Activated T-cell treated with anti-CD3 and anti-CD28 coated beads, Interleukin-2, amount 50 U/mL, for 24 hours (primary cell): ENCODE measurements at places on chromosomes 1 and 21.
A peak's percentile ranks its signal among the peaks of the same experiment; 100 is the strongest.

GRCh38 chr1:56375326-56375804 is 204.0 kb downstream of the PLPP3 start:
- H3K4me1 ChIP-seq: no peaks in the 10 kb centered on the region
- H3K27me3 ChIP-seq: no peaks in the 10 kb centered on the region
- no peak for DNase-seq
- H3K27ac ChIP-seq: no peak overlapping the region
- no peak overlapping the region for H3K4me3 ChIP-seq

DNA sequence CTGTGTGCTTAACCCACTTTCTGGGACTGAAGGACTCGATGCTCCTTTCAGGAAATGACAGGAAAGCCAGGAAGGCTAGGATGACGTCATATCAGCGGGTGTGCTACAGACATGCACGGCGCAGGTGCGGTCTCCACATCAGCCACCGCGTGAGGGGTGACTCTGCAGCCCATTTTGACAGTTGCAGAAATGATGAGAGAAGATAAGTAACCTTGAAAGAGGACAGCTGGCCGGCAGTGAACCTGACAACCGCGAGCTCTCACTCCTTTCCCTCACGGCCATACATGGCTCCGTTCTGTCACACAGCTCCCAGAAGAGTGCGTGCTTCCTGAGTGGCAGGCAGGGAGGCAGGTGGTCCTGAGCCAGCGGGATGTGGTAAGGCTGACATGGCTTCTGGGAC is 1.7 kb upstream of the KRTAP10-5 start:
- no peak for DNase-seq
- H3K27me3 ChIP-seq: peaks cover 16% of the 10 kb centered on the region
- no peak overlapping the region for H3K4me3 ChIP-seq
- H3K4me1 ChIP-seq: peaks cover 13% of the 10 kb centered on the region
- no peak overlapping the region for H3K27ac ChIP-seq
- no peaks in the 10 kb centered on the region for H3K36me3 ChIP-seq

GRCh38 chr1:228281631-228282328 is 73.9 kb downstream of the OBSCN start:
- no peak for DNase-seq
- no peak overlapping the region for H3K27ac ChIP-seq
- no peaks in the 10 kb centered on the region for H3K4me1 ChIP-seq
- H3K4me3 ChIP-seq: no peak overlapping the region
- H3K36me3 ChIP-seq: peaks cover 41% of the 10 kb centered on the region
- no peaks in the 10 kb centered on the region for H3K27me3 ChIP-seq

DNA sequence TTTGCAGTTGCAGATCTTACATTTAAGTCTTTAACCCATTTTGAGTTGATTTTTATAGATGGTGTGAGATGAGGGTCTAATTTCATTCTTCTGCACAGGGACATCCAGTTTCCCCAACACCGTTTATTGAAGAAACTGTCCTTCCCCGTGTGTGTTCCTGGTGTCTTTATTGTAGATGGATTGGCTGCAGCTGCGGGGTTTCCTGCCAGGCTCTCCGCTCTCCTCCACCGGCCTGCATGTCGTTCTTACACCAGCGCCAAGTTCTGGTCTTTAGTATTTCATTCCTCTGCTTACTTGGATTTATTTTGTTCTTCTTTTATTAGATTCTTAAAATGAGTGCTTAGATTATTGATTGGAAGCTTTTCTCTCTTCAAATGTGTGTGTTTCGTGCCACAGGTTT is 98.9 kb upstream of the COL6A1 start:
- no peaks in the 10 kb centered on the region for H3K36me3 ChIP-seq
- H3K27ac ChIP-seq: no peak overlapping the region
- H3K4me1 ChIP-seq: peaks cover 78% of the 10 kb centered on the region
- peaks cover 5% of the 10 kb centered on the region for H3K27me3 ChIP-seq

DNA sequence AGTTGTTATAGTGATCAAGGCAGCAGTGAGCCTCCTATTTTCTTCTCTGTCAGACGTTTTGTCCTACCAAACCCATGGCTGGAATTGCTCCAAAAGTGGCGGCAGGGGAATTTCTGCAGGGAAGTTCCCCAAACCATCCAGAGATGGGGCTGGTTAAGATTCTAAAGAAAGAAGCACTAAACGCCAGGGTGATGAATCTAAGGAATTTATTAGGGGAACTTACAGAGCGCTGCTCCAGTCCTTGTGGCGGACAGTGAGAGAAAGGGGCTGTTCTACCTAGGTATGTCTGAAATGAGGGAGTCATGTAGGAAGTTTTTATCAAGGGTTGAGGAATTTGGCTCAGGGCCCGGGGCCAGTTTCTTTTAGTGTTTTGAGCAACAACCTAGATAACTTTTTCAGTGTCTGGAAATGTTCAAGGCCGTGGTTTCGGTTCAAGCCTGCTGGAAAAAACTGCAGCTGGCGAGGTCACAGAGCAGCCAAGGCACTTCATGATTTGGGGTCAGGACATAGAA is 222.4 kb upstream of the B3GALT2 start:
- peaks cover 44% of the 10 kb centered on the region for H3K4me1 ChIP-seq
- DNase-seq: no peak
- no peaks in the 10 kb centered on the region for H3K27me3 ChIP-seq
- H3K4me3 ChIP-seq: no peak overlapping the region
- no peak overlapping the region for H3K27ac ChIP-seq

GRCh38 chr1:109978761-109979488 is 5.6 kb upstream of the AHCYL1 start:
- H3K4me1 ChIP-seq: no peaks in the 10 kb centered on the region
- no peak for DNase-seq
- H3K4me3 ChIP-seq: no peak overlapping the region
- peaks cover 4% of the 10 kb centered on the region for H3K27me3 ChIP-seq
- no peak overlapping the region for H3K27ac ChIP-seq
- H3K36me3 ChIP-seq: no peaks in the 10 kb centered on the region

DNA sequence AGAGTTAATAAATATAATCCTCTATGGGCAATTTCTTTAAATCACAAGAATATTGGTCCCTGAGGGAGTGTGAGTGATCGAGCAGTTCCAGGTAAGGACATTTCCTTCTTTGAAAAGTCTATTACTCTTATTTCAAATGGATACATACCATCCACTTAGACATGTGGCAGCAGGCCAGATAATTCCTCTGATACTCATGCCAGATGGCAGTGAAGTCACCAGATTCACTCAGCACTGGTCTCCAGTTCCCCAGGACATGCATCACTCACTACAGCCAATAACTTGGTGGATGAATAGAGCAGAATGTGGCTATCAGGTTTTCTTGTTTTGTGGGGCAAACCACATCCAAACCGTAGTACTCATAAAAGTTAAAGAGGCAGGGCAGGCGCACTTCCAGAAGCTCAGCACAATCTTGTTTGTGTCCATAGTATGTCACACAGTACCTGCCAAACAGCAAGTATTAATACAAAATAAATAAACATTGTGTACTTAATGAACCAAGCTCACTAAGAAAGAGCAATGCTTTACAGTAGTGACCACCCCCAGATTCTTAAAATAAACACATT is 74.2 kb upstream of the CD53 start:
- no peak for DNase-seq
- H3K27ac ChIP-seq: no peak overlapping the region

GRCh38 chr1:156667968-156668709 is 9.1 kb downstream of the NES start:
- no peaks in the 10 kb centered on the region for H3K4me1 ChIP-seq
- no peak overlapping the region for H3K4me3 ChIP-seq
- no peak overlapping the region for H3K27ac ChIP-seq
- H3K36me3 ChIP-seq: no peaks in the 10 kb centered on the region
- no peak for DNase-seq

GRCh38 chr1:3727042-3727824 is 25.0 kb upstream of the CCDC27 start:
- H3K27ac ChIP-seq: no peak overlapping the region
- no peak overlapping the region for H3K4me3 ChIP-seq
- no peak for DNase-seq
- no peaks in the 10 kb centered on the region for H3K4me1 ChIP-seq
- H3K27me3 ChIP-seq: peaks cover 16% of the 10 kb centered on the region

DNA sequence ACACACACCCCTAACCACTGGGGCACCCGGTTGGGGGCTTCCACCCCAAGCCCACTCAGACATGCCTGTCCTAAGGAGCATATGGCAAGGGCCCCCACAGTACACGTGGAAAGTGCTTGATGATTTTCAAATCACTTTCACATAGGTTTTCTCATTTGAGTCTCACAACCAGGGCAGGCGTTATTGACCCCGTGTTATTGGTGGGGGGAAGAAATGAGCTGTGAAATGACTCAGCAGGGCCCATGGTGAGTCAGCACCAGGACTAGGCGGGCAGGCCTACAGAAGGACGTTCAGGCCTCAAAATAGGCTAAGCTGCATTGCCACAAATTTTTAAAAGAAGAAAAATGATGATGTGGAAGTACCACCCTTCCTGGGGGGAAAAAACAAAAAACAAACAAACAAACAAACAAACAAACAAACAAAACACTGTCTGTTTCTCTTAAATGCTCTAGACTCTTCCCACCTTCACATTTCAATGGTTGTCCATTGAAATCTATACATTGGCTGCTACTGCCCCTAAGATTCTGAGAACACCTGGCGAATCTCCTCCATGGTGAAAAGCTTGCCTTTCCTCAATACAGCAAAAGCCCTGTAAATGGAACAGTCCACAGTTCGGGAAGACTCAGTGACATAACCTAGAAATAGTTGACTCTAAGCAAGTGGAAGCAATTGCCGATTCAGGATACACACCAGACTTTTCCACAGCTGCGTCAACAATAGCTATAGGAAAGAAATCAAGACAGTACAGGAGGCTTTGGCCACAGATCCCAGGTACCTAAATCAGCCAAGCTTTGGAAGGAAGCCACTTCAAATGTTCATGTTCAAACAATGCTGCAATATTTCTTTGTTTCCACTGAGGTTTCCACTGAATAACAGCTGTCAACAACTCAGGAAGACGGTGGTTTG is 234.7 kb downstream of the TOMM20 start:
- H3K27me3 ChIP-seq: no peaks in the 10 kb centered on the region
- H3K36me3 ChIP-seq: no peaks in the 10 kb centered on the region
- H3K27ac ChIP-seq: peak overlapping the region; percentile 15
- peaks cover 33% of the 10 kb centered on the region for H3K4me1 ChIP-seq
- DNase-seq: peak; percentile 56
- no peak overlapping the region for H3K4me3 ChIP-seq

- H3K27ac ChIP-seq: no peak overlapping the region
- no peak for DNase-seq
- no peaks in the 10 kb centered on the region for H3K27me3 ChIP-seq
- H3K4me1 ChIP-seq: peaks cover 58% of the 10 kb centered on the region
- no peak overlapping the region for H3K4me3 ChIP-seq
Observed at GRCh38 chr1:227767401-227768124, 32.3 kb downstream of the SNAP47 start.

DNA sequence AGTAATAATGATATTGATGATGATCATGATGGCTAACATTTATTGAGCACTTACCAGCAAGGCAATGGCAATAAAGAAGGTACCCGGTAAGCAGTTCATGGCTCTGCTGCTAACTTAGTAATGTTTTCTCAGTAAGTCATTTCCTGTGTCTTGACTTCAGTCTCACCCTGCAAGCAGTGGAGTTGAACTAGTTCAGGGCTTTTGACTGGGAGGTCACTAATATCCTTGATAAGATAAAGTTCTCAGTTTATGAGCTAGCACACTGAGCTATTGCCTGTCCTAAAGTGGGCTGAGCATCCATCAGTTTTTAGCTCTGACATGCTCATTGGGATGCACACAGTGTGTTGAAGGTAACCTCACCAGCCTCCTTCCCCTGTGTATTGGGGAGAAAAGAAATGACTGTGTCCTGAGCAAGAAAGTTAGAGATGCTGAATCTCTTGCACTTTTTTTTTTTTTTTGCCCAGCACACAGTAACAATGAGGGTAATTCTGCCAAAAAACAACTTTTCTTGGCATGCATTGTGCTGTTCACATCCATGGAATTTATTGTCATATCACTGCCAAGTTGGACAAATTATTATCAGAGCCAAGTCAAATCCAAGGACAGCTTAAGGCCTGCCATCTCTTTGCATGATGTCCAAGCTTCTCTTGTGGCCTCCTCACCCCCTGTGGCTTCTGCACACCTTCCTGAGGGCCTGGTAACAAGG is 55.5 kb upstream of the GADD45A start:
- H3K27me3 ChIP-seq: peaks cover 5% of the 10 kb centered on the region
- no peaks in the 10 kb centered on the region for H3K36me3 ChIP-seq
- H3K27ac ChIP-seq: no peak overlapping the region
- no peak overlapping the region for H3K4me3 ChIP-seq
- DNase-seq: no peak

GRCh38 chr1:178953034-178953433 is 72.7 kb upstream of the FAM20B start:
- H3K27ac ChIP-seq: no peak overlapping the region
- no peaks in the 10 kb centered on the region for H3K4me1 ChIP-seq
- no peaks in the 10 kb centered on the region for H3K36me3 ChIP-seq
- no peak for DNase-seq
- H3K27me3 ChIP-seq: peaks cover 11% of the 10 kb centered on the region

GRCh38 chr1:189151361-189151760 is 1326.3 kb downstream of the BRINP3 start:
- H3K4me1 ChIP-seq: no peaks in the 10 kb centered on the region
- no peaks in the 10 kb centered on the region for H3K36me3 ChIP-seq
- no peak overlapping the region for H3K4me3 ChIP-seq
- H3K27me3 ChIP-seq: no peaks in the 10 kb centered on the region
- DNase-seq: no peak
- no peak overlapping the region for H3K27ac ChIP-seq

- H3K36me3 ChIP-seq: no peaks in the 10 kb centered on the region
- peaks cover under 1% of the 10 kb centered on the region for H3K27me3 ChIP-seq
- H3K4me1 ChIP-seq: no peaks in the 10 kb centered on the region
- no peak overlapping the region for H3K4me3 ChIP-seq
- no peak overlapping the region for H3K27ac ChIP-seq
- DNase-seq: no peak
Observed at GRCh38 chr1:213423041-213423440, 372.0 kb downstream of the RPS6KC1 start.

GRCh38 chr1:93579891-93580290 is 101.7 kb downstream of the BCAR3 start:
- no peak overlapping the region for H3K4me3 ChIP-seq
- no peaks in the 10 kb centered on the region for H3K36me3 ChIP-seq
- no peaks in the 10 kb centered on the region for H3K4me1 ChIP-seq
- H3K27me3 ChIP-seq: no peaks in the 10 kb centered on the region
- H3K27ac ChIP-seq: no peak overlapping the region

GRCh38 chr1:176938375-176938774 is 226.1 kb downstream of the ASTN1 start:
- H3K36me3 ChIP-seq: no peaks in the 10 kb centered on the region
- H3K27ac ChIP-seq: no peak overlapping the region
- H3K4me3 ChIP-seq: no peak overlapping the region
- no peaks in the 10 kb centered on the region for H3K4me1 ChIP-seq
- no peaks in the 10 kb centered on the region for H3K27me3 ChIP-seq

- no peaks in the 10 kb centered on the region for H3K4me1 ChIP-seq
- H3K27me3 ChIP-seq: no peaks in the 10 kb centered on the region
- no peak overlapping the region for H3K27ac ChIP-seq
- DNase-seq: no peak
- no peaks in the 10 kb centered on the region for H3K36me3 ChIP-seq
- H3K4me3 ChIP-seq: no peak overlapping the region
Observed at GRCh38 chr1:86788300-86789206, 84.2 kb downstream of the SH3GLB1 start.
